GF-D8 (cell line): ENCODE measurements at places on chromosomes 2 and 18.

GRCh38 chr2:240998995-240999791, 775 bp downstream of the SNED1 start:
- DNase-seq: no peak

DNA sequence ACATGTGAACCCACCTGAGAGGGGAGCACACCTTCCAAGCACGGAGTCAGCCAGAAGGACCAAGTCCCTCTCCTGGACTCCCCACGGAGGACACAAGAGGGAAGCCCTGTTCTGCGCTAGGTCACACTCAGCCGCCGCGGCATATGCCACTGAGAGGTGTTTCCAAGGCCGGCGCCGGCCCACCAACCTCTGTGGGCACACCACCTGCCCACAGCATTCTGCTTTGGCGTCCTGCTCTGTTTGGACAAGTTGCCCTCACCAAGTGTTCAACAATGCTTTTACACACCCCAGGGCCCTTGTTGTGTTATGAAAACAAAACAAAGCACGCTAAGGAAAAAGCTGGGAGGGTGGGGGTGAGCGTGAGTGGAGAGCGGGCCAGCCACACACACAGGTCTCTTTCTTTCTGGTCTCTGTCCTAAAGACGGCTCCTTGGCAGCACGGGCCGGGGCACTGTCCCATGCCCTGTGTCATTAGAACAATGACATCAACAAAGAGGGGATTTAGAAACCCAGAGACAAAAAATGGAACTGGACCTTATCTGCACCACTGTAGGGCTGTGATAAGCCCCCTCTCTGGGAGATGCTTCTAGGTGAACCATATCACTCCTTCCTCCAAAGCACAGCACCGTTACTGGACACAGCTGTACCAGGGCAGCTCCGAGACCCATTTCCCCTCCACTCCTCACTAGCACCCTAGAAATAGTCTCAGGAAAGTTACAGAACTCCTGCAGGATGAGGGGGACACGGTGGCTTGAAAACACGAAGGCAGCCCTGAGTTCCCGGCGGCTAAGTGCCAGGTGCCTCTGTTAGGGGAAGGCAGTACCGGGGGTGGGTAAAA, 17.0 kb downstream of the SMAD7 start:
- no peak for DNase-seq

DNA sequence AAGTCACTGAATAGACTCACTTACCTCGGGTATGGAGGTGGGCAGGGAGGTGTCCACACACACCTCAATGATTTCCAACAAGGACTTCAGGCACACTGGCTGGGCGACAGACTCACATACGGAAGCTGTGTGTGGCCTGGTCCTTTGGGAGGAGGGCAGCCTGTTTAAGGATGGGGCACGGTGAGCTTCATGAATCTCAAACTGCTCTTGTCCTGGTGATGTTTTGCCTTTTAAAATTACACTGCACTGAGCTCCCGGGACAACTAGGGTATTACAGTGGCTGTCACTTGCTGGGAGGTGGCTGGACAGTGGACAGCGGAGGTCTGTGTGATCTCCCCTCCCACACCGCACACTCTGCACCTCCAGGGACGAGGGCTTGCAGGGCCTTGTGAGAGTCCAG, 211.6 kb downstream of the SNTG2 start:
- no peak for DNase-seq

DNA sequence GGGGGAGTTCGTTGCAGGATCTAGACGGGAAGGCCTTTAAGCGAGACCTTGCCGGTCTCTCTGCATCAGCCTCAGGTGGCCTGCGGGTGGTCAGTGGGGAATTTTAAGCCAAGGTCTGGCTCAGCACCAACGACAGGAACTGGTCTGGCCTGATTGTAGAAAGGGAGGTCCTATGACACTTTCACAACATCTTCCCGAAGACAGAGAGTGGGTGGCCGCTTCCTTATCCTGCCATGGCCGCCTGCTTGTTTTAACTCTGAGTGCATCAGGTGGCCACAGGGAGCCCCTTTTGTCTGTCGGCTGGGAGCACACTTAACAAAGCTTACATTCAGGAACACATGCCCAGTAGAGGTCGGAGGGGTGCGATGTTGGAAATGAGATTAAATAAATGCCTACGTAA, 363.7 kb upstream of the MYT1L start:
- no peak for DNase-seq

DNA sequence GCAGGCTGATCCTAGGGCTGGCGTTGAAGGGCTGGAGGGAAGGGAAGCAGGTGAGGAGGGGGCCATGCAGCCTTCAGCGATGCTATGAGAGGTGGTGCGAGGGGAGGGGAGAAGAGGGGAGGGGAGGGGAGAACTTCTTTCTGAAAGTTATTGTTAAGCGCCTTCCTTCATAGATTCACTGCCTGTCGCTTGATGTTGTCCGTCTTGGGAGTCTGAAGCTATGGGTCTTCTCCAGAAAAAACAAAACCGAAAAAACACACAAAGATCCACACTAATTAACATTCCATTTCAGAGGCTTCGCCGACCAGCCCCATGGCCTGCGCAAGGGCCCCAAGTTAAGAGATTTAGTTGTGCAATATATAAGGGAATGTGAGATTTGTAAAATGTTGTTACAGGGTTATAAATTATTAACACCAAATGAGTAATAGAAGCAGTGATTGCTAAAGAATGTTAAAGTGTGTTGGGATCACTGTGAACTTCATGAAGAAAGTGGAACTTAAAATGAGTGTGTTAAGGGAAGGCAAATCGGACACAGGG, 758 bp downstream of the CFAP221 start:
- no peak for DNase-seq

DNA sequence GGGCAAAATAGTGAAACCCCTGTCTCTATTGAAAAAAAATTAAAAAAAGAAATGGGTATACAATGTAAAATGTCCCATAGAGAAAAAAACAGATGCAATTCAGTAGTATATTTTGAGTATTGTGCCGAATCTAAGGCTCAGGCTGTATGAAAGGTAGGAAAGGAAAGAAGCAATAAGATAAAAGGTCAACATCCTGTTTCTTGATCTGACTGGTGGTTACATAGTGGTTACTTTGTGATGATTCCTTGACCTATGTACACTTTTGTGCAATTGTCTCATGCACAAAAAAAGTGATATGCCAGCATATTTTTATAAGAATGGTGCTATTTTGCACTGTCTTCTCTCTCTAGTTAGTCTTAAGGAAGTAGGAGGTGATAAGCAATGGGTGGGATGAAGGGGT, 1333.7 kb upstream of the TMEFF2 start:
- DNase-seq: no peak

DNA sequence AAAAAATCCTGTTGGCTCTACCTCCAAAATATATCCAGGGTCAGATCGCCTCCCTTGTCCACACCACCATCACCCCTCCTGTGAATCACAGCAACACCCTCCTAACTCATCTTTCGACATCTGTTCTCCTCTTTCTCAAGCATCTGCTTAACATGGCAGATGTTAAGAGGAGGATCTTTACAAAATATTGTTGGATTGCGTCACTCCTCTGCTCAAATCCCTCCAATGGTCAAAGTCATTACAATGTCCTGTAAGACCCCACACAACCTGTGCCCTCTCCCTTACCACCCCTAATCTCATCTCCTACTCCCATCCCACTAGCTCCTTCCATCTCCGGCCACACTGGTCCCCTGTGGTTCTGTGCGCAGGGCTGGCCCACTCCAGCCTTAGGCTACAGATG, 36.8 kb upstream of the GBX2 start:
- no peak for DNase-seq

- peak; percentile 27 for DNase-seq
Observed at GRCh38 chr18:78641689-78642231, 337.9 kb upstream of the SALL3 start.

DNA sequence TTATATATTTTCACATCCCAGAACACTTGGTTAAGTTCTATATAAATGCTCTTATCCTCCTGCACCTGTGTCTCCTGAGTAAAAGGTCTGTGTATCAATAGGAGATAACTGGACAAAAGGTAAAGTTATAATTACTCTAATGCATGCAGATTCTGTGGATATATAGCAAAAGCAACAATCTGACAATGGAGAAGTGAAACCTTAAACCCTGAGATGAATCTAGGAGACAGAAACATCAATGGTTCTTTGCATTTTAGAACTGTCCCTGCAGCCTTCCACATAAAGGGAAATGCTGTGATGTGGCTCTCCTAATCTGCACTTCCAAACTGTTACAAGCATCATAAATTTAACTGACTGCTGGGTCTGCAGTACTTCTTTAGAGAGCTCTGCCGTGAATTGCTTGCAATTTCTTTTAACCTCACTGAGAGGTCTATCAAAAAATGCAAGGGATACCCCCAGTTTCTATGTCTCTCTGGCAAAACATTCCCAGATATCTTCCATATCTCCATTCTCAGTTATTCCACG, 42.8 kb upstream of the FSIP2 start:
- no peak for DNase-seq

DNA sequence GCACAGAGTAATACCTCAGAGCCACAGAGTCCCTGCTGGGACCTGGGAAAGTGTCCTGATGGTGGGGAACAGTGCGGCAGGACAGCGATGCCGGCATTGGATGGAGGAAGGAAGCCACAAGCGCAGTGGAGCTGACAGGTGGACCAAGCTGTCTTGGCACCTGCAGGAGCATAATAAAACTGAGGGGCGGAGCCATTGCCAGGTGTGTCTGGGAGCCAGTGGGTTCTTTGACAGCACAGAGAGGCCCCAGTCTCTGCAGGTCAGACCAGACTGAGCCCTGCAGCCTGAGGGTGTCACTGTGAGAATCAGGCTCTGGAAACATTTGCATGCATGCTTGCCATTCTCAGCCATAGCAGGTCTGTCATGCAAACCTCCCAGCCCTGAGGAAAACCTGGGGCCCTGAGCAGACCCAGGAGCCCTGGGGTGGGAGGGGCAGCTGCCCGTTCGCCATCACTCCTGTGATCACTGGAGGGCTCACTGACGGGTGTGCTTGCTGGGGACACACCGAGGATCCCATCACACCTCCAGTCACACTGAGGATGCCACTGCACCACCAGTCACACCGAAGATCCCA, 210.5 kb upstream of the HDAC4 start:
- DNase-seq: no peak

DNA sequence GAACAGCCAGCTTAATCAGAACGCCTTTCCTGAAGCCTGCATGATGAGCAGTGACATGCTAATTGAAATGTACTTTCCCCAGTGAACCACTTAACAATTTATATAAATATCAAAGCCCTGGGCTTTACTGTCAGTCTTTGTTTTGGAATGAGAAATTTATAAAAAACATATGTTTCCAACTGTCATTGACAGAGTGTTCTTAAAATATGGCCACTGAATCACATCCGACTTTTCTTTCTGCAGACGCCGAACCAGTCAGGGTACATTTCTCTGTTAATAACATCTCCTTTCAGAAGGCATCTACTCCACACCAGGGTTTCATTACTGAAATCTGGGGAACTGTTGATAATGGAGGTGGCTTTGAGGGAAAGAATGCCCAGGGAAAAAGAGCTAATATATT, 343.7 kb downstream of the INSIG2 start:
- no peak for DNase-seq

GRCh38 chr2:43482961-43483360, 112.9 kb downstream of the THADA start:
- DNase-seq: no peak

GRCh38 chr2:220531216-220531615, 903.8 kb downstream of the SLC4A3 start:
- DNase-seq: no peak

- no peak for DNase-seq
Observed at GRCh38 chr18:34806527-34806926, 96.4 kb downstream of the DTNA start.

DNA sequence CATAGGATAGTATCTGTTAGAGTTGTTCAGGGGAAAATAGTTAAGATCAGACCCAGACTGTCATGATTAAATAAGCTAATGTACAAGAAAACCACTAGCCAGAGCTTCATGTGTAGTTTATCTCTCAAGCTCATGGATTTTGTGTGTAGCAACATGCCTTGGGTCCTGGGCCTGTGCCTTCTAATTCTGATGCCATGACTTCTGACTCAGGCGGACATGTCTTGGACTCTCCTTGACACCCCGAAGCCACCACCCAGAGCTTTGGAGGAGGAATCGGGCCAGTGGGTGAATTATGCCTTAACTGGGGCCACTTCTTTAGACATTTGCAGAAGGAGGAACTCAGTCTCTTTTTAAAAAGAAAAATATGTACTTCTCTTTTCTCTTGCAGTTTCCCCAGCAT, 68.7 kb downstream of the NPAS2 start:
- DNase-seq: no peak

- no peak for DNase-seq
Observed at GRCh38 chr2:144411473-144411872, 108.4 kb downstream of the ZEB2 start.

GRCh38 chr2:207929923-207930322, 95.4 kb downstream of the PLEKHM3 start:
- no peak for DNase-seq

DNA sequence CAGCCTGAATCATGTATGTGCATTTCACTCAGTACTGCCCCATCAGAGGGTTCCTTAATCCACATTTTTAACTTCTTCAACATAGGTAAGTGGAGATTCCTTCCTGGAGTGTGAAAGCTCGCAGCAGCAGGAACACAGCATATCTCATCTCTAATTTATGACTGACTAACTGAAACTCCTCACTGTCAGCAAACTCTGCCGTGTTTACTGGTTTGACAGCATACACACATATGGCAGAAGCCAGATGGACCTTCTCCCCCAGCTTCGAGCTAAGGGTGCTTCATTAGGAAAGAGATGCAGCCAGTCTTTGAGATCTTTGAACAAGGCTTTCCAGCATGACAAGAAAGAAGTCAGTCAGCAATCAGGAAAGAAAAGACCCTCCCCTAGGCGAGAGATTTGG, 200.3 kb upstream of the ACVR2A start:
- DNase-seq: no peak

DNA sequence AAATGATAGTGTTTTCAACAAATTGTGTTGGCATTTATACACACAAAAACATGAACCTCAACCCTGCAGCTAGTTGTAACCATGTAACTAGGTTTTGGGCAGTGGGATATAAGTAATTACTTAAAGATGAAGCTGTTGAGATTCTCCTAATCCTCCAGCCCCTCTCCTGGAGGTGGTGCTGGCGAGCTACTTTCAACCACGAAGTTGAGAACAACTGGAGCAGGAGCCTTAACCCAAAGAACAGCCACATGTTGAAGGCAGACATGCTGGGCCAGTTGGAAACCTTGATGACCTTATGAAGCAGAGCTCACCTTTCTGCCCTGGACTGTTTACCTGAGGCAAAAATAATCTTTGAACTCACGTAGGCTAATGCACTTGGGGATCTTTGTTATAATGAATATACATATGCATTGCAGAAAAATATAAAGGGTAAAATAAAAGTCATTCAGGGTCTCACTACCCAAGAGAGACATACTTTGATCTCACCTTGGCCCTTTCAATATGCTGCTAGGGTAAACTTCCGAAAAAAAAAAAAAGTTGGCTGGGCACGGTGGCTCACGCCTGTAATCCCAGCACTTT, 89.6 kb upstream of the NPAS2 start:
- DNase-seq: no peak

GRCh38 chr2:199932312-199932855, 21.3 kb downstream of the C2orf69 start:
- no peak for DNase-seq

GRCh38 chr2:140262908-140263307, 1482.7 kb upstream of the NXPH2 start:
- no peak for DNase-seq
